ENCODE measurements at places on chromosomes 16 and 17. TPM values are rescaled to one million over a fixed set of nuclear protein-coding genes. Genes with fewer than 3 reads are reported as not detected.

MYH2 gene
- not detected for total RNA-seq

HOXB8 gene
- total RNA-seq = not detected

RAB40C gene
- total RNA-seq = 9.9 TPM

MMP25 gene
- total RNA-seq = 1.5 TPM

TMEM98 gene
- 36.5 TPM for total RNA-seq

PPL gene
- 6.1 TPM for total RNA-seq

SLC38A8 gene
- total RNA-seq = not detected

CACNG5 gene
- total RNA-seq = not detected

ACSM2A gene
- total RNA-seq = not detected

LYRM9 gene
- 8.7 TPM for total RNA-seq

CES5A gene
- 0.26 TPM for total RNA-seq

PDPK1 gene
- 39.4 TPM for total RNA-seq

PRKCA gene
- total RNA-seq = 7.7 TPM

WFIKKN1 gene
- total RNA-seq = 0.50 TPM

ARHGAP27 gene
- 27.3 TPM for total RNA-seq

TRAPPC2L gene
- 46.0 TPM for total RNA-seq

TERF2IP gene
- total RNA-seq = 55.6 TPM

CHD9 gene
- 44.2 TPM for total RNA-seq

STH gene
- not detected for total RNA-seq

LPO gene
- not detected for total RNA-seq

GRAP gene
- total RNA-seq = 1.6 TPM

MMP28 gene
- total RNA-seq = 10.3 TPM

FGF11 gene
- 20.5 TPM for total RNA-seq

G6PC1 gene
- not detected for total RNA-seq

PIEZO1 gene
- total RNA-seq = 50.6 TPM

C17orf100 gene
- total RNA-seq = 0.59 TPM

HIGD1B gene
- total RNA-seq = 14.1 TPM

C17orf50 gene
- not detected for total RNA-seq

PSMD11 gene
- 82.2 TPM for total RNA-seq

CAPNS2 gene
- total RNA-seq = not detected

Data from left cardiac atrium (tissue), 4 donors.